ENCODE measurements at places on chromosomes 4 and X.

- DNase-seq = no peak
These were observed 28.6 kb downstream of the IDS start for GRCh38 chrX:149476513-149476912.

GRCh38 chr4:186264660-186265059 is 1.3 kb upstream of the F11 start:
- DNase-seq = no peak

DNA sequence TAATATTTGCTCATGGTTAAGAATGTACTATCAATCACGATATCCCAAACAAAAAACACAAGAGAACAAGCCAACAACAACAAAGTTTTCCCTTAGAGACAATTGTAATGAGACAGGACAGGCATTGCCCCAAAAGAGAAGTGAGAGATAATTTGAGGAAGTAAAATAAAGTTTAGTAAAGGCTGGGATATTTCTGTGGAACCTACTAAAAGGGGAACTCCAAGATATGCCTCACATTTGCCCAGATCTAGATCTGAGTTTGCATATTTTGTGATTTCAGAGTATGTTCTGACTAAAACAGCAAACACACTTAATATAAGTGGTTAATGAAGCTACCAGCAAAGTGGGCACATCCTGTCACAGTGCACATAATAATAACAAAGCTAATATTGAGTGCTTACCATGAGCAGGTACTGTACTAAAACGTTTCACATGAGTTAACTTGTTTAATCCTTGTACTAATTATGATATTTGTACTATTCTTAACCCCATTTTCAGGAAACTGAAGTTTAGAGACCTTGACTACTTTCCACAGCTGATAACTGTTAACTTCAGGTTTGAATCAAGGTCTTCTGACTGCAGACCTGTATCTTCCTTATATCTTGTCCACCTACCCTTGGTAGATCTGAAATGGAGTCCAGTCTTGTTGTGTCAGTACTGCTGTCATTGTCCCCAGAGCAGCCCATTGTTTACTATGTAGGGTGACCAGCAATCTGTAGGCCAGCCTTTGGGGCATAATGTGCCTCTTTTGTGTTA is 26.0 kb upstream of the BMP2K start:
- no peak for DNase-seq

GRCh38 chr4:156419080-156419685 is 465.5 kb upstream of the CTSO start:
- DNase-seq = no peak

DNA sequence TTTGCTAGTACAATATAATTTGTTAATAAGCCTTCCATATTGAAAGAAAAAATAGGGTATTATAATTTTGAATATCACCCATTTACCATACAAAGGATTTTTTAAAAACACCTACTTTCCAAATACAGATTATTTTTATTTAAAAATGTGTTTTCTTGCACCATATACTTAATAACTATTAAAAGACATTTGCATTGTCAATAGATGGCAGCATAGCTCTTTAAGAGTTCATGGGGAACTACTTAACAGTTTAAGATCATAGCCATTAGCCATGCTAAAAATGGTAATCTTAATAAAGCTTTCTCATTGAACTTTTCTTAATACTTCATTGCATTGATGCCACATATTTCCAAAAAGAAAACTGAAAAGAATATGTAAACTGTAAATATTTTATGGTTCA is 1995.9 kb downstream of the C4orf33 start:
- no peak for DNase-seq

DNA sequence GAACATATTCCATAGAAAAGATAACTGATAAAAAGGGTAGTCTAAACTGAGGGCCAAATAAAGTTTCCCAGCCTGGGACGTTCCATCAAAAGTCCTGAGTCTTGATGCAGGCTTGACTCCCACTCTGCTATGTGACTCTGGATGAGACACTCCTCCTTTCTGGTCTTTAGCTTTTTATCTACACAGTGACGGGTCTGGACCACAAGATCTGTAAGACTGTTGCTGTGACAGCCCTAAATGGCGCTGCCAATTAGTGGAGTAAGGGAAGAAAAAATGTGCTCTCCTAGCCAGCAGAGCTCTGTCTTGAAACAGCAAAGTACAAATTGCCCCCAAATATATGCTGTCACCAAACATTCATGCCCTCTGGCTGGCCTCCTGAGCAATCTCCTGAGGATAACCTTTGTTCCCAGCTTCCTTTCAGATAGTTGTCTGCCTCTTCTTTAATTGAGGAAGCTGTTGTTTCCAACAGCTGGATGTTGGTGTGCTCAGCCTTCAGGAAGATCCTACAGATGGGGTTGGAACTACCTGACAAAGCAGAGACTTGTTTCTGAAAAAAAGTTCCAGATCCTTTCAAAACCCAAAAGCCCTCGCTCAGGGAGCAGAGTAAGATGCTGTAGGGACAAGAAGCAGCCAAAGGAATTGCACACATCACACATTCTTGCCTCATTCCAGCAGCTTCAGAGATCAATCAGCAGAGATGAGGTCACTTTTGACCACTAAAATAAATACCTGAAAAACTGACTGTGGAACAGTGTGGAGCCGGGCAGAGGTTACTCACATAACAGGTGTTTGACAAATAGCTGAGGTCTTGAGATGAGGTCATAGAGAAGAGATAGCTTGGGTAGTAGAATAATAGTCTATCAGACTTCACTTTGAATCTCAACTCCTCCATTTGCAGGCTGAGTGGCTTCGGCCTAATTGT is 383.4 kb upstream of the FGF13 start:
- DNase-seq = no peak

DNA sequence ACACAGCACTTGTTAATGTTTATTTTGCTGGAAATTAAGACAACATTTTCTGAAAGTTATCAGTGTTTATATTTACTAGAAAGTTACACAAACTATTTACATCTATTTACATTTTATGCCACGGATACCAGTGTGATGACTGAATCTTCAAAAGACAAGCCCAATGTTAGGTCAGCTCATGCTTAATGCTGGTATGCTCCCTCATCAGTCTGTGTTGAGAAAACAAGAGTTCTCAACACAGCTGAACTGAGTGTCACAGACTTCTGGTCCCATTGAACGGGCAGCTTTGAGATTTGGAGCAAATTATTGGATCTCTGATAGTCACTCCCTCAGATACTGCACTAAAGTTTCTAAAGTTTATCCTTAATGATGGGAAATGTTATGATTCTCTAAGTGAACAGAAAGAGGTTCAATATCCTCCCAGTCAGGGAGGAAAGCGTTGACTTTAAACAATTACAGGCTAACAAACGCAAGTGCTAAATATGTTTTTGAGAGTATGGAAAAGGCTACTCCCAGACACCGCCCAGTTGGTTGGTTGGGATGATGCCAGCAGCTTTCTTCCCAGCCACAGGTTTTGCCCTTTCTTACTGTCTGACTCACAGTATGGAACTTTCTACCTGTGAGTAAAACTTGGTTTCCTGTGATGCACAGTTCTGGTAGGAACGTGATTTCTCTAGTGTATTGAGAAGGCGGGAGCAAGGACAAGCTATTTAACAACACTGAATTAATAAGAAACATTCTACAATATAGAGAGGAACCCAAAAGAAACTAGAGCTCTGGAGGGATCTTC is 1293.6 kb upstream of the TENM3 start:
- no peak for DNase-seq

DNA sequence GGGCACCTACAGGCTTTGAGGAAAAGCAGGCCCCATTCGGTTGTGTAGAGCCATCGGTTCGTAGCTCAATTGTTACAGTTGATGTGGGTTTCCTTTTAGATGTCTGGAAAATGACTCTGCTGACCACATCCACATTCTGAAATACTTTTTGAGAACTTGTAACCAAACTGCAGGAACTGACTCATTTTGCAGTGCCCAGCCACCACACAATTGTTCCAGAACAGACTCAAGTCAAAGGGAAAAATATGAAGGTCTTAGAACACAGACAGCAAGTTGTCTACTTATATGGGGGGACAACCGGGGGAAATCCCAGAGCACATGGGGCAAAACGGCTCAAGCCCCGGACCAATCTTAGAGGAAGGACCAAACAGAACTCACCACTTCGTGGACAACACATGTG is 557.6 kb upstream of the DIPK2B start:
- no peak for DNase-seq

DNA sequence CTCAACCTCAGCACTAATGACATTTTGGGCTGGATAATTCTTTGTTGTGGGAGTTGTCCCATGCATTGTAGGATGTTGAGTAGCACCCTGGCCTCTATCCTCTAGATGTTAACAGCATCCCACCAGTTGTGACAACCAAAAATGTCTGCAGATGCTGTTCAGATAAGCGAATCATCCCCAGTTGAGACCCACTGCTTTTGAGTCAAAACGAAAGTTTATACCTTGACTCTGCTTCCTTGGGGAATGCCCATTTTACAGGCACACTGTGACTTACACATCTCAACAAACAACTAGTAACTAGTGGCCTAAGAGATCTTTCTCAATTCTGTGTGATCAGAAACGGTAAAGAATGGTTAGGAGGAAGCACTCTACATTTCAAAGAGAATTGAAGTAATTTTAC is 37.0 kb downstream of the SEPSECS start:
- no peak for DNase-seq

DNA sequence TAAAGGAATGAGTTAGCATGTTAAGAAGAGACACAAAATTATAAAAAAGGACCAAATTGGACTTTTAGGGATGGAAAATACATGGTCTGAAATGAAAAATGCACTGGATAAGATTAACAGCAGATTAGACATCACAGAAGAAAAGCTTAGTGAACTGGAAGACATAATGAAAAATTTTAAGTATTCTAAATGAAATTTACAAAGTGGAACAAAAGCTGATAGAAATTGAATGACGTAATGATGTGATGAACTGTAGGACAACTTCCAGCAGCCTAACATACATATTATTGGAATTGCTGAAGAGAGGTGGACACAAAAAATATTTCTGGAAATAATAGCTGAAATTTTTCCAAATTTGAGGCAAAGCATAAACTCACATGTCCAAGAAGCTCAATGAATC is 39.6 kb upstream of the GPR173 start:
- no peak for DNase-seq

- DNase-seq = no peak
These were observed 574.3 kb upstream of the DIPK2B start for GRCh38 chrX:45774961-45775360.
